NCI-H2029 (cell line): ENCODE measurements at places on chromosomes 12 and 14.

GRCh38 chr14:20143911-20144310, 5.3 kb downstream of the OR4N5 start:
- no peak for DNase-seq

DNA sequence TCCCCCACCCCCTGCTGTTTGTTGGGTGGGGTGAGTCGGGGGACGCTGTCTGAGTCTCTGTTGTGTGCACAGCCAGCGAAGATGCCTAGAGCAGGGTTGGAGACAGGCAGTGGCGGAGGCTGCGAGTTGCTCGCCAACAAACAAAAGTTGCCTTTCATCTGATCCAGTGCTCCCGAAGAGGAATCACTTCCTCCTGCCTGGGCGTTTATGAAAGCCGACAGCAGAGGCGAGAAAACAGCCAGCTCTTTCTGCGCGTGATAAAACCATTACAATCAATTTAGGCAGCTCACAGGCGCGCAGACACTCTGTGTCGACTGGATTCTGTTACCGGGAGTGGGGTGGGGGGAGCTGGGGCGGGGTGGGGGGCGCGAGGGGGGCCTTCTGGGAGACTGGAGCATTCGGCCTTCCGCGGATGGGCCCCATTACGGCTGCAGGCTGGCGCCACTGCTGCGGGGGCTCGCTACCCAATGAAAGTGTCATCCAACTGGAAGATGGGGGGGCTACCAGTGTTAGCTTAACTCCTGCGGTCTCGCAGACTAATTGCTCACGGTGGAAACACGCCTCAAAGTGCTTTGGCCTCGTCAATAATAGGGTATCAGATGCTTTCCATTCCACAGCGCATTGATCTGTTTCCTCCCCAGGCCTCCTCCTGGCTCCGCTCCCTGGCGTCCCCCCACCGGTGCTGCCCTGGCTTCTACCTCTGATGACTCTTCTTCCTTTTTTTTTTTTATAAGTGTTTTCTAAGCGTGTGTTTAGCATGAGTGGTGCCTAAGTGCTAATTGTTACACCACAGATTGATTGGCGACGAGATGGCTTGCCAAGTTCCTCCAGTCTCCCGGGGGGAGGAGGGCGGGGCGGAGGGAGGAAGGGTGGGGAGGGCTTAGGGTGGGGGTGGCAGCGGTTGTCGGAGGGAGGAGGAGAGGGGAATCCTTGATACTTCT, 678.4 kb downstream of the MED13L start:
- DNase-seq = peak; percentile 93

DNA sequence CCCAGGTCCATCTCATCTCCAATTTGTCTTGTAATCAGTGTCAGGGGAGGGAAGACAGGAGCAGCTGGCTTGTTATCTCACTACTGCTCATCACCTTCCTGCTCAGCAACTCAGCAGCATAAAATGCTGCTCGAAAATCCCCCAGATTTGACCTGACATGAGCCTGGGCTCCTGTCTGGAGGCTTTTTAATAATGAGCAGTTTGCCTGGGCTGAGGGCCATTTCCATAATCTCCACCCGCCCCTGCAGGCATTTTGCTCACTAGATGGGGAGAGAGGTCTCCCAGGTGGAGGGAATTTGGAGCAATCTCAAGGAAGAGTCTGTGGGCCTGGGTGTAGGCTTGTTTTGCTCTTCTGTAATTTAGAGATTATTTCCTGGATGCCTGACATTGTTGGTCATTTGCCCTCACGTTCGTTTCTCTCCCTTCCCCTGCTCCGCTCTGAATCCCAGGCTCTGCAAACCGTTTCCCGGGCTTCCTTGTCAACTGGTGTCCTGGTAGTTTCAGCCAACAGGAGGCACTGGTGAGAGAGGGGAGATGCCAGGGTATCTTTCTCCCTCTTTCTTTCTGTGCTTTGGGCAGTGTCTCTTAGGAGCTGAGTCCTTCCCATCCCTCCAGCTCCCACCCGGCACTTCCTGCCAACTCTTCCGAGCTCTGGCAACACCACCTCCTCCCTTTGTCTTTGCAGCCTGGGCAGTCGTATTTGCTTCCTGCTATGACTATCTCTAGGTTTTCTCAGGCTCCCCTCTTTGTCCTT, 299.2 kb downstream of the GLT1D1 start:
- no peak for DNase-seq

- DNase-seq = no peak
Observed at GRCh38 chr12:51871126-51871525, 16.8 kb upstream of the ANKRD33 start.

- no peak for DNase-seq
Observed at GRCh38 chr12:106224355-106224706, 23.5 kb downstream of the CKAP4 start.

DNA sequence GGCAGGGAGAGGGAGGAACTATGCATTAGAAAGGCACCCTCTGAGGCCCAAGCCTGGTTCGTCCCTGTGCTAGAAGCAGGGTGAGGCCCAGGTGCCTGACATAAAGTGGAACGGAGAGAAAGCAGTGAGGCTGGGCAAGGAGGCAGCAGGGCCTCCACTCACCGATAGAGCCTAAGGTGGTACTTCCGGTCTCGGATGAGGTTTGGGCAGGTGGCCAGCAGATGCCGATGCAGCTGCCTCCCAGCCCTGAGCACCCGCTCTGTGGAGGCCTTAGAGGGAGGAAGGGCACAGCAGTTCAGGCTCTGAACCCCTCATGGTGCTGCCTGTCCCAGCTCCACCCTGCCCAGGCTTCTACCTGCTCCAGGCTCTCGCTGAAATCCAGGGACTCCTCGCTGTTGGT, 7.1 kb downstream of the RAPGEF3 start:
- no peak for DNase-seq

DNA sequence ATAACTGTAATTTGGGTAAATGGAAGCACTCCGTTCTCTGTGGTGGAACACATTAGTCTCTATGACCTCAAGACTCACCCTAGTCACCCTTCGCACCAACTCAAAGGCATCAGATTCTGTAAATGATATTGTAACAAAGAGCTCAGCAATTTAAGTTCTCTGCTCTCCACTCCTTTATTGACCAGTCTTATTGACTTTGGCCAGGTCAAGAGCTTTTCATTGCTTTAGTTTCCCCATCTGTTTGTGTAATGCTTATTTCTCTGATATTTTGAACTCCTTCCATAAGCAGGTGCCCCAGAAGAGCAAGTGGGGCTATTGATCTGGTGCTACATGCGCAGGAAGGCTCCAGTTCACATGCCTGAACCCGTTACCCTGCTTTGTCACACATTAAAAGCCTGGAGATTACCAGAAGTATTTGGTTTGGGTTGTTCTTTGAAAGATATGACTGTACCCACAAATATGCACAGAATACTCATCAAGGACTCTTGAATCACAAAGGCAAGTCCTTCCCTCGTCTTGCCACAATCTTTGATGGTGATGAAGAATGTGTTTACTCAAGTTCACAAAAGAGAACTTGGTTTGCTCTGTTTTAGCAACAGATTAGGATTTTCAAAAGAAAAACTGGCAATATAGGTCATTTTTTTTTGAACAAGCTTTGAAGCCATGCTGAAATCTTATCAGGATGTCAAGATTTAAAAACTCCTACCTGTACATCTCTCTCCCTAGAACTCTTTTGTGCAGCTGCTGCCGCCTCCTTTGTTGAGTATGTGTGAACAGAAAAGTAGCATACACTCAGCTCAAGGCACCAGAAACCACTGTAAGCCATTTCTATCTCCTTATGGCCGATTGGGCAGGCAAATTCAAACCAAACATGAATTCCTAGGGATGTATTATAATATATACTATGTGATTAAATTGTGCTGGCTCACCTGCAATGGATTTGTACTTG, 193.9 kb downstream of the BCAT1 start:
- DNase-seq = no peak

GRCh38 chr12:121649819-121650353, 19.6 kb downstream of the MORN3 start:
- no peak for DNase-seq

GRCh38 chr12:54762390-54762789, 91.9 kb upstream of the MUCL1 start:
- no peak for DNase-seq

- DNase-seq = peak; percentile 65
Observed at GRCh38 chr14:59275668-59276067, 87.2 kb downstream of the DAAM1 start.

- no peak for DNase-seq
Observed at GRCh38 chr12:48219631-48220030, 16.5 kb upstream of the OR10AD1 start.

GRCh38 chr14:39184628-39185255, 9.7 kb downstream of the PNN start:
- DNase-seq = no peak

DNA sequence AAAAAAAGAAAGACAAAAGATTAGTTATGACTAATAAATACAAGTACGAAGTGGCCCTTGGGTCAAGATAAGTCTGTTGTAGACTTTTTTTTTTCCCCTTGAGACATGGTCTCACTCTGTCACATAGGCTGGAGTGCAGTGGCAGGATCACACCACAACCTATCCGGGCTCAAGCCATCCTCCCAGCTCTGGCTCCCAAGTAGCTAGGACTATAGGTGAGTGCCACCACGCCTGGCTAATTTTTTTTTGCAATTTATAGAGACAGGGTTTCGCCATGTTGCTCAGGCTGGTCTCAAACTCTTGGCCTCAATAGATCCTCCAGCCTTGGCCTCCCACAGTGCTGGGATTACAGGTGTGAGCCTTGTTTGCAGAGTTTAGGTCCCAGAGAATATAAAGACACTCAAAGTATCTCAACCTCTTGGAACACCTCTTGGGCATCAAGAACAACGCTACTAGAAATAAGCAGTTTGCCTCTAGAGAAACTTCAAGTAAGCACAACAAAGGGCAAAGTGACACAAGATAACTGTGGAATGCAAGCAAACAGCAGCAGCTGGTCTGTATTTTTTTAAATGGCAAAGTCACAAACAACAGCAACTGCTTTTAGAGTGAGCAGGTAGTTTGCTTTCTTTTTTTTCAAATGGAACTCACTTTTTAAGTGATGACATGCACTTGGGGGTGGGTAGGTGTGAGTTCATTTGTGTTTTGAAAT, 3.9 kb upstream of the MDM2 start:
- no peak for DNase-seq

DNA sequence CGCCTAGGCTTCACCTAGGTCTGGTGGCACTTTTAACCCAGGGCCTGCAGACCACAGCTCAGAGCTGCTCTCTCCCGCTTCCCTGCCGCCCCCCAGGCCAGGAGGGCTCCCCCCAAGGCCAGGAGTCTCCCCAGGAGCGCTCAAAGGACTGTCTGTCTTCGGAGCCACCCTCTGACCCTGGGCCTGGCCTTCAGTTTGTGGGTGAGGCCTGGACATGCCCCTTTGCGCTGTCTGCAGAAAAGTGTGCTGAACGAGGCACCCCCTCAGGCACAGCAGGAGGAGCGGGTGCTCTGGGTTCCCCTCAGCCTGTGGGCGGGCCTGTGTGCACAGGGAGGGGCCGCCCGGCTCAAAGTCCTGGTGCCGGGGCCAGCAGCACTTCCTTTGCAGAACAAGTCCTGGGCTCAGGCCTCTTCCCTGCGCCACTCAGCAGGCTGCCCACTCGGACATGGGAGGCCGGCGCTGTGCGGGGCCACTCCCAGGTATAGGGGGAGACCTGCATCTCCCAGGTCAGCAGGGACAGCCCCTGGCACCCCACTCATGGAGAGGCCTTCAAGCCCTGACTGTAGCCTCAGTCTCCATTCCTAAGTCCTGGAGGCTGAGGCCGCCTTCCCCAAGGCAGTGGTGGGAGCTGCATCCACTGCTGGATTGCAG, 14.3 kb downstream of the DEGS2 start:
- no peak for DNase-seq

- no peak for DNase-seq
Observed at GRCh38 chr12:125434936-125435443, 369.8 kb downstream of the AACS start.

DNA sequence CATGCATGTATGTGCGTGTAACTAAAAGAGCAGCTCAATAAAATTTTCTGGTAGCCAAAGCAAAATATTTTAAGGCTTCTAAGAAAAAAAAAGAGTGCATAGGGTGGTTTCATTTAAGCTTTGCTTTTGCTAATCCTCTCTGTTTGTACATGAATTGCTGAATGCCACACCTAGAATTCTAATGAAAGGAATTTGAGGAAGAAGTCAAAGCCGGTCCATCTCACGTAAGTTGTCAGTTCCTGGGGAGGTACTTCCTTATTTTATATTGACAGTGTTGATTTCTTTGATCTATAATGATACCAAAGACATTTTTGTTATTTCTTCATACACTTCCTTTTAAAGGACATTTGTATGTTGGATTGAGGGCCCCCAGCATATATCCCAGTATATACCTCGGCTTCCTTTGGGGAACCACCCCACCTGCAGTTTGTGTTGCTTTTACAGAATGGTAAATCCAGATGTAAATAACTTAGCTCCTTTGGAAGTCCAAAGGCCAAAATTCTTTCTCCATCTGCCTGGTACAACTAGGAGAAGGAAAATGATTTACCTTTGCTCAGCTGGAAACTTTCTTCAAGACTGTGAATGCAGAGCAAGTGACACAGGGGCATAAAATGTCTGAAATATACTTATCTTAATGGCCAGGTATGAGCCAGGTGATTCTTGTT, 420.9 kb upstream of the ATP2B1 start:
- no peak for DNase-seq

DNA sequence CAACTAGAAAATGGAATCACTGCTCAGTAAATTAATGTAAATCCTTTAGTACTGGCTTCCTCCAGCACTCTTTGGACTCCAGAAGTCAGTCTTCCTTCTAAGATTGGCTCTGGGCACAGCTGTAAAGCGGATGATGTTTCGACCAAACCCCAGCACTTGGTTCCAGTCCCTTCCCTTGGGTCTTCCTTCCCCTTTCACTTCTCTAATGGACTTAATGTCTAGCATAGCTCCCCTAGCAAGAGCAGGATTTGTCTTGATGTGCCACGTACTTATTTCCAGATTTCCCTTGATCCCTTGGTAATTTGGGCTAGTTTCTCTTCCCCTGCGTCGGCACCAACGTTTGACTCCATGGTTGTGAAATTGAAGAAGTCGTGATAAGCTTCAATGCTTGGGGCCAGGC, 28.3 kb downstream of the C12orf75 start:
- no peak for DNase-seq

GRCh38 chr12:6730169-6730568, 6.3 kb downstream of the COPS7A start:
- no peak for DNase-seq

- DNase-seq = no peak
Observed at GRCh38 chr14:83873669-83874068, 1656.3 kb upstream of the FLRT2 start.

DNA sequence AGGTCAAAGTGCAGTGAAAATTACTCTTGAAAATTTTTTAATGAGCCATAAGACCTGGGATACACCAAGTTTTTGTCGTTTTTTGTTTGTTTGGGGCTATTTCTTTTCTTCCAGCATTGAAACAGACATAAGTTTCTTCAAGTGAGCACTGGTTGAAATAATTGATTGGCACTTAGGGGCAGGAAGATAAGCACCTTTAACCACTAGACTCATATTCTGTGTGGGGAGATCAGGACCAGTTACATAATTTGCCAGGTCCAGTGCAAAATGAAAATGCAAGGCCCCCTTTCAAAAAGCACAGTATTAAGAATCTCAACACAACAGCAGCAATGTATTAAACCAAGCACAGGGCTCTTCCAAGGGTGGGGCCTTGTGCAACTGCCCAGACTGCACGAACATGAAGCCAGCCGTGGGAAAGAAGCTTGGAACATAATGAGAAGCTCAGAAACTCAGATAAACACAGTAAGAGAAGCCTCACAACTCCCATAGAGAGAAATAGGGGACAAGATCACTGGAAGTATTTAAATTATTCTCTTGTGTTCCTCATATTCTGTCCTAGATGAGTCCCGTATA, 3.2 kb upstream of the TCP11L2 start:
- no peak for DNase-seq

GRCh38 chr12:47799357-47799955, 20.2 kb downstream of the HDAC7 start:
- no peak for DNase-seq

GRCh38 chr12:53735556-53735955, 8.3 kb upstream of the CALCOCO1 start:
- peak; percentile 27 for DNase-seq

- no peak for DNase-seq
Observed at GRCh38 chr12:86193931-86194330, 62.3 kb downstream of the MGAT4C start.
